ENCODE measurements at places on chromosomes 5 and 9.

DNA sequence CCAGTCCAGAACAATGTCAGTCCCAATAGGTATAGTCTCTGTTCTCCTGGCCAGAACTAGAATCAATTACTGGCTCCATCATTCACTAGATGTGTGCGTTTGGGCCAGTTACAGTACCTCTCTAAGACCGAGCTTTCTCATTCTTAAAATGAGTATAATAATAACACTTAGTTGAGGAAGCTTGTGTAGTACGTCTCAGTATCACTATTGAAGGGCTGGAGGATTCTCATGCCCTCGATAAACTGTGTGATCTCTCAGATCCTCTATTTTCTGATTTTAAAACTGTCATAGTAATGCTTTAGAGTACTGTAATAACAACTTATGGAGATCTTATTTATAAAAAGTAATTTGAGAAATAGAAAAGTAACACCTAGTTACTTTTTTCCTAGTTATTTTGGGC lies 50.7 kb downstream of the CDKN2A start:
- DNase-seq = no peak

DNA sequence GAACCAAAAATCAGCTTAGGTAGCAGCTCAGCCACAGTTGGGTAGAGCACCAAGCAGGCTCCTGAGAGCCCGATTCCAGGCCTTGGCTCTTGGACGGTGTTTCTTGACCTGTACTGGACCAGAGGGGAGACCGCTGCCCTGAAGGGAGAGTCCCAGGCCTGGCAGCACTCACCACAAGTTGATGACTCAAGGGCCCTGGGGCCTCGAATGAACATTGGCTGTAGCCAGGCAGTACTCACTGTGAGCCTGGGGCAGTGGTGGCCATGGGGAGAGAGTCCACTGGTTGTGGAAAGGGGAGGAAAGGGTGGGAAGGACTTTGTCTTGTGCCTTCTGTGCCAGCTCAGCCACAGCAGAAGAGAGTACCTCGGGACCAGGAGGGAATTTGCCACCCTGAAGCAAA lies 166.1 kb downstream of the EDIL3 start:
- DNase-seq = no peak

GRCh38 chr5:1563617-1564181 lies 39.9 kb upstream of the LPCAT1 start:
- no peak for DNase-seq

DNA sequence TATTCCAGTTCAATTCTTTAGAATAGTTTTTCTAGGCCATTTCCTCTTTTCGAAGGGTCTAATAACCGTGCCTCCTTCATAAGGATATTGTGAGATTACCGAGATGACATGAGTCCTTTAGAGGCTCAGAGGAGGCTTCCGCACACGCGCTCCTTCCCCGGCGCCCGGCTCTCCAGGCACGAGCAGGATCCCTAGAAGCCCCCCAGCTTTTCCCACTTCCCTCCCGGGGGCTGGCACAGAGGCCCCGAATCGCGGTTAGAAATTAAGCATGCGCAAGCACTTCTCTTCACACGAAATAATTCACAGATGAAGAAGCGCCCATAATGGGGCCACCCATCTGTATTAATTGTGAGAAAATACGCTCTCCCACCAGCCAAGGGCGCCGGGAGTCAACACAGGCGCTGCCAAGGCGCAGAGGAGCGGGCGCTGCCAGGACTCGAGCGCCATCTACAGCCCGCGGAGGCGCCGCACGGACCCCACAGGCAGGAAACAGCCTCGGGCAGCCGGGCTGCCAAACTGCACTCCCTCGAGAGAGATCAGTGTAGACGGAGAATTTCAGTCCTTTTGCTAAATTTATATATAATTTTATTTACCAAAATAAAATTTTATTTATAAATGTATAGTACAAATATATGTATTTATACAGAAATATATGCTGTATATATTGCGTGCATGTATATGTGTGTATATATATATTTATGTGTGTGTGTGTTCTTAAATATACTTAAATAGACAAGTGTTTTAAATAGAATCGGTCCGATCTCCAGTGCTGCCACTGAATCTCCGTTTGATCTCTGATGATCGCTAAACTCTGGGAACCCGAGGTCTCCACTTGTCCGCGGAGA lies 258.1 kb upstream of the NFIL3 start:
- DNase-seq = no peak
